Neural crest cell (in vitro differentiated cells): ENCODE measurements at places on chromosomes 1 and 21.

DNA sequence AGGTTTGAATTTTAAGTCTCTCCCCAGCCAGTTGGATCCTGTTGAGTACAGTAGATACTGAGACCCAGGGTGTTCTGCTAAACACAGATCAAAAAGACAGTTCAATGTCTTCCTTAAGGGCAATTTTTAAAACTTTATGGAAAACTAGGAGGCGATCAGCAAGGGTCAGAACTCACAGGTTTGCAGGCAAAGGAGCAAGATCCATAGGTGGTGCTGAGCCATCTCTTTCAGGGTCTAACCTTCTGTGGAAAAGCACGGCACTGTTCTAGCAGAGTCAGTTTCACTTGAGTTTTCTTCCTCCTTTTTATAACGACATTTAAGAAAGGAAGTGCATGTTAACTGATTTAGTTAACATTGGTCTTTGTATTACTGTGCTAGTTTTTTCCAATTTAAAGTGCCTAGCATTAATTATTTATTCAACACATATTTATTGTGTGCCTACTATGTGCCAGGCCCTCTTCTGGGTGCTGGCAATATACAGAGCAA, at the start of gene CD84:
TSS of gene CD84 (minus strand) at position 281 of the 486 bp plus-strand sequence. CDS start at position 222, 59 bp downstream.
- no peak for DNase-seq

- no peak for DNase-seq
Observed at GRCh38 chr1:232183266-232183800, 446.6 kb downstream of the SIPA1L2 start.

- no peak for DNase-seq
Observed at GRCh38 chr1:206723805-206724472, 39.2 kb downstream of the MAPKAPK2 start.

DNA sequence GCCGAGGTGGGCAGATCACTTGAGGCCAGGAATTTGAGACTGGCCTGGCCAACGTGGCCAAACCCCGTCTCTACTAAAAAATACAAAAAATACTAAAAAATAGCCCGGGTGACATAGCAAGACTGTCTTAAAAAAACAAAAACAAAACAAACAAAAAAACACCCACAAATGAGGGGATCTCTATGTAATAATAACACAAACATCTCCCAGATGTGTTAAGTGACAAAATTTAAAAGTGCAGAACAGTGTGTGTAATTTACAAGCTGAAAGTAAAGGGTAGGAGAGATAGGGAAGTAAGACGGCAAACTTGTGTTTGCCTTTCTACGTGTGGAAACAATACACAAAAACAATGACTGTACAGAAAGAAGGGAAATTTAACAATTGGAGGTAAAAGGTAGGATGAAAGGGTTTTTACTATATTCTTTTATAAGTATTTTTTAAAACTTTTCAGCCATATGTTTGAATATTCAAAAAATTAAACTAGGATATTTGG, 36.3 kb downstream of the ARID4B start:
- no peak for DNase-seq

GRCh38 chr1:110617589-110617988, 11.4 kb upstream of the KCNA2 start:
- DNase-seq = no peak

- DNase-seq = no peak
Observed at GRCh38 chr1:209646558-209646957, 5.7 kb downstream of the LAMB3 start.

DNA sequence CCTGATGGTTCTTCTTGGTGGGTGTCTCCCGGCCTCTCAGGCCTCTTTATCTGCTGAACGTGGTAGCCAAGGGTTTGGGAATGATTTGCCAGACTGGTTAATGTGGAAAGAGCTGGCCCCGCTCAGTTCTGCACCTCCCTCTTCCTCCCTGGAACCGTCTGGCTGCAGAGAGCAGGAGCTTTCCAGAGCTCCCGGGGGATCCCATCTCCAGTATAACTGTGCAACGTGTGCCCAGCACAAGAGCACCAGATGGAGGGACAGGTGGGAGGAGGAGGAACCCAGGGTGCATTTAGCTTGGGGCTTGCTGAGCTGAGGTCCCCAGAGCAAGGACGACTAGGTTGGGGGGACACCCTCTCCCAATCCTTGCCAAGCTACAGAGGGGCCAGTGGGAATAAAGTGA, 5.0 kb downstream of the TFF1 start:
- no peak for DNase-seq

DNA sequence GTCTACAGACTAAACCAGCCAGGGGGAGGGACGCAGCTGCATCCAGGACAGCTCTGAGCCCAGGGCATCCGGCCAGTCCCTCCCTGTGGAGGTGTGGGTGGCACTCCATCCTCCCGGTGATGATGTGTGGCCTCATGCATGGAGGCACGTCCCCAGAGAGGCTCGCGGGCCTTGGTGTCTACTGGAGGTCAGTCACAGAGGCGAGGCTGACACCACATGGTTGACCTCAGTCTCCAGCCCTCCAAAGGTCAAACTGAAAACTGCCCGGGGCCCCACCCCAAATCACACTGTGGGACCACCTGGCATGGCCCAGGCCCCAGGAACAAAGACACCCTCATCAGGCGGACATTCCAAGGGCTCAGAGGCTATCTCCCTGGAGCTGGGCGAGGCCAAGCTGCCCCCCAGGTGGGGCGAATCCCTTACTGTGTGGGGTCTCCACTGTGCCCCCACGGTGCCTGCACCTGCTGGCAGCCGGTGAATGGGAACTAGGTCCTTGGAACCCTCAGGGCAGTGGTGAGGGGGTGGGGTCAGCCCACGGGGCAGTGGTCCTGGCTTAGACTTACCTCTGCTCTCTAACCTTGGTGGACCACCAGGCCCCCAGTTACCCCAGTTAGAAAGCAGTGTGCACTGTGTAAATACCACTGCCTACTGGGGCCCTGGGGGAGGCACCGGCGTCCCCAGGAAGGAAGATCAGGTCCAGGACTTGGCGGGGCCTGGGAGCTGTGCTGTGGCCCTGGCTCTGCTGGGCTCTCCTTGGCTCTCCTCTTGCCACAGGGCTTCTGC, 49.1 kb downstream of the TRPM2 start:
- no peak for DNase-seq

- no peak for DNase-seq
Observed at GRCh38 chr1:35672116-35672515, 30.8 kb upstream of the PSMB2 start.

- no peak for DNase-seq
Observed at GRCh38 chr1:8174807-8175206, 143.1 kb upstream of the SLC45A1 start.

DNA sequence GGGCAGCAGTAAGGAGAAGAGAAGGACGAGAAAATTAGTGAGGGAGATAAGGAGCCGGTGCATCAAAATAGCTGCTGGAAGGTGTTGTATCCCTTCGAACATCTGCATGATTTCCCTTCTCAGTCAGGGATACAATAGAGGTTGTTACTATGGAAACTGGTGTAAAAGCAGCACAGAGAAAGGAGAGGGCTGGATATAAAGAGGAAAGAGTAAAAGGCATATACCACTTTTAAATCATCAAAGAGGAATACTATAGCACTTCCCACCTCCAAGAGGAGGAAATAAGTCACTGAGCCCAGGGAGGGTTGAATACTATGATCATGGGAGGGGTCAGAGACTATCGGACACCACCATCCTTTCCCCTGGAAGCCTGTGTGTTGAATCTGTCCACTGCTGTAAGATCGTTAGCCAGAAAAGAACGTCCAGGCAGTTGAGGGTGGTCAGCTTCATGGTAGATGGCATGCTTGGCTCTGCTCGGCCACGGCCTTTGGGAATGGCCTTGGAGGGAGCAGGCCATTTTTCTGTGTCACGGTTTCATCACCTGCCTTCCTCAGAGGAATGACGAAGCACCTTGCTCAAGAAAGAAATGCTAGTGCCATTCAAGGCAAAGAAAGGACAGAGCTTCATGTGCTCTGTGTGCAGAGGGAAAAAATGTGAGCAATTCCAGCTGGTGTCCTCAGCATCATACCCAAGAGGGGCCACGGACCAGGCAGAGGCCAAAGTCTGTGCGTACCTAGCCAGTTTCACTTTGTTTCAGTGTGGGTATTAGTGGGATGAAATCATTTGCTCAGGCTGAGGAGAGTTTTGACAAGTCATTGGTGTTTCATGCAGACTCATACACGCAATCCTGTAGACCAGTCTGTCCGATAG, 64.2 kb downstream of the IRF2BP2 start:
- no peak for DNase-seq

DNA sequence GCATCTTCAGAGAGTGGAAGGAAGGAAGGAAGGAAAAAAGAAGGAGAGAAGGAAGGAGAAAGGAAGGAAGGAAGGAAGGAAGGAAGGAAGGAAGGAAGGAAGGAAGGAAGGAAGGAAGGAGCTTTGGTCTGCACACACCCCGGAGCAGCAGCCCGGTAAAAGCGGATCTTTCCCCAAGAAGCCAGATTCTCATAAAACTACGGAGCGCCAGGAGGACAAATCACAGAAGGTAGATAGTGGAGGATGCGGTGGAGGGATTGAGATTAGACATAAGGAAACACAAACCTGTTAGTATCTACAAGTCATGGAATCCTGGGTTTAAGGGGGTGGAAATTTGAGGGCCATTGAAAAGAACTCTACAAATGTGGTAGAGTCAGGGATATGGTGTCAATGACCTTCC, 36.7 kb downstream of the PAX7 start:
- DNase-seq = no peak

GRCh38 chr1:93588206-93588605, 93.4 kb downstream of the BCAR3 start:
- no peak for DNase-seq

GRCh38 chr1:108211014-108211413, 10.9 kb upstream of the SLC25A24 start:
- no peak for DNase-seq

- DNase-seq = no peak
Observed at GRCh38 chr1:55981010-55981650, 598.2 kb downstream of the PLPP3 start.

- no peak for DNase-seq
Observed at GRCh38 chr1:3018051-3018471, 3.2 kb upstream of the ACTRT2 start.

GRCh38 chr1:234988155-234988517, 140.5 kb downstream of the TOMM20 start:
- no peak for DNase-seq

DNA sequence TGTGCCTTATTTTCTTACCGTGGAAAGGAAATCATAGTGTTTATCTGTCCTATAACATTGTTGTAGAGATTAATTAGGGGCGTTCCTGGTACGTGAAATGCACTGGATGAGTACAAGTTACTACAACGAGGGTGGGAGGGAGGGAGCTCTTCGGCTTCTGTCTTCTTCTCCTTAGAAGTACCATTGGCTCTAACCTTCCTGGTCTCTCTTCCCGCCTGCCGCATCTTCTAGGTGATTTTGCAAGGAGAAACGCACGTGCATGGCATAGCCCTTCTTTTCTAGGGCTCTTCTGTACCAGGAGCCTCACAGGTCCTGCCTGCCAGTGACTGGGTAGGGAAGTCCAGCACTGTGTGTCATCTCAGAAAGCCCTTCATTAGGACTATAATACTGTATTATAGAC, 16.8 kb downstream of the SH3BP5L start:
- no peak for DNase-seq

GRCh38 chr1:198167436-198167934, 10.7 kb downstream of the NEK7 start:
- no peak for DNase-seq

DNA sequence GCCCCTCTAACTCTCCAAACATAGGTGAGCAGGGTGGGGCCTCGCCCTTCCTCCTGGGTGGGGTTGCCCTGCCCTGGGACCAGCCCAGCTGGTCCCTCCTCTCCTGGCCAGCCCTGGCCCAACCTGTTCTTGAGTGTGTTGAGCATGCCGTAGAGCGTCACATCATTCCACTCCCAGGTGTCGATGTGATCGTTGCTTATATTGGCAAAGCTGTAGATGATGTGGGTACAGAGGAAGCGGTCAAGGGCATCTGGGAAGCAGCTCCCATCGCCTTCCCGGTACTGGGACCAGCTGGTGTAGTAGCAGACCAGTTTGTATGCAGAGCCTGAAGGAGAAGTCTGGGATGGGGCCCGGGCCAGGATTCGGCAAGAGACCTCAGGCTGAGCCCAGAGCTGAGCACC, 1.4 kb downstream of the CHI3L1 start:
- no peak for DNase-seq

DNA sequence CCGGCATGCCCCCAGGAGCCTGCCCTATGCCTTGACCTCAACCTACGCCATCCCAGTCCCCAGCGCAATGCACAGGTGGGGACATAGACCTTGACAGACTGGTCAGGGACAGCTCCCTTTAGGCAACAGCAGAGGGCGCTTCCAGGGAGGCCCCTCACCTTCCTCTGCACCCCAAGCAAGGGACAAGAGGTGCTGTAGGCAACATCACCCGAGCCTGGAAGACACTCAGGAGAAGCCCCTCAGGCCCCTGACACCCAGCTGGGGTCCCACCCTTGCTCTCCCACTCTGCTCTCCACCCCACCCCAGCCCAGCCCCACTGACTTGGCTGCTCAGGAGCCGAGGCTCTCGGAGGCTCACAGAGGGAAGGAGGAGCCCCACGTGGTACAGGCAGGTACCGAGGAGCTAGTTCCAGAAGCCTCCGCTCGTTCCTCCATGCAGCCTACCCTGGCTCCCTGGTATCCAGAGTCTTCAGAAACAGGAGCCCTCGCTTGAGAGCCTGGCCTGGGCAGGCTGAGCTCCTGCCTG, 2.4 kb upstream of the WNT3A start:
- no peak for DNase-seq

- DNase-seq = no peak
Observed at GRCh38 chr1:112982853-112983536, 27.0 kb upstream of the SLC16A1 start.

- DNase-seq = no peak
Observed at GRCh38 chr1:216919060-216919970, 196.1 kb upstream of the ESRRG start.
